ENCODE measurements at places on chromosomes 2 and 18.

DNA sequence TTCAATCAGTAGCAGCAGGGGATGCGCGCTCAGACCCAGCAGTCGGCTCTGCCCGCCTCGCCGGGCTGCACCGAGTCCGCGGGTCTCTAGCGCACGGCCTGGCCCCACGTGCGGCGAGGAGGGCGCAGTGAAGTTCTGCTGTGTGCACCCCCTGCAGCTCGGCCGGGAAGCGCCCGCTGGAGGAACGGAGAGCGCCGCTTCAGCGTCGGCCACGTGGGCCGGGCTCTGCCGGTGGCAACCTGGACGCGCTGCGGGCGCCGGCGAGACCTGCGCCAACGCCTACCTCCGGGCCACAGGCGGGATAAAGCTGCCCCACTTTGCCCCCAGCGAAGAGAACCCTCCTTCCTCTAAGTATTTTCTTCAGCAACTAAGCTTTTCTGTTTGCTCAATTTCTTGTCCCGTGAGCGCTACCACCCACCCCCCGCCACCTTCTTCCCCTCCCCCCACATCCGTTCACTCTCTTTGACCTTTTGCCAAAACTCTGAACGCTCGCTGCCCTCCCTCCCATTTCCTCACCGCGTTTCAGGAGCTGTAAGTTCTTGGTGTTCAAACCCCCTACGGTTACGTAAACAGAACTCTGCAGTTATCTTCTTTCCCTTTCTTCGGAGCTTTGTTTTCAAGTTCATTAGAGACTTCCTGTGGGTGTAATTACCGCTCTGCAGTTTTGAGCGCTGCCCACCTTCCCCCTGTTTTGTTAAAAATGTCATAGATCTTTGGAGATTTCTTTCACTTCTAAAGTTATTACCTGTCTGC is 42.6 kb upstream of the EDAR start:
- DNase-seq: peak; percentile 52

DNA sequence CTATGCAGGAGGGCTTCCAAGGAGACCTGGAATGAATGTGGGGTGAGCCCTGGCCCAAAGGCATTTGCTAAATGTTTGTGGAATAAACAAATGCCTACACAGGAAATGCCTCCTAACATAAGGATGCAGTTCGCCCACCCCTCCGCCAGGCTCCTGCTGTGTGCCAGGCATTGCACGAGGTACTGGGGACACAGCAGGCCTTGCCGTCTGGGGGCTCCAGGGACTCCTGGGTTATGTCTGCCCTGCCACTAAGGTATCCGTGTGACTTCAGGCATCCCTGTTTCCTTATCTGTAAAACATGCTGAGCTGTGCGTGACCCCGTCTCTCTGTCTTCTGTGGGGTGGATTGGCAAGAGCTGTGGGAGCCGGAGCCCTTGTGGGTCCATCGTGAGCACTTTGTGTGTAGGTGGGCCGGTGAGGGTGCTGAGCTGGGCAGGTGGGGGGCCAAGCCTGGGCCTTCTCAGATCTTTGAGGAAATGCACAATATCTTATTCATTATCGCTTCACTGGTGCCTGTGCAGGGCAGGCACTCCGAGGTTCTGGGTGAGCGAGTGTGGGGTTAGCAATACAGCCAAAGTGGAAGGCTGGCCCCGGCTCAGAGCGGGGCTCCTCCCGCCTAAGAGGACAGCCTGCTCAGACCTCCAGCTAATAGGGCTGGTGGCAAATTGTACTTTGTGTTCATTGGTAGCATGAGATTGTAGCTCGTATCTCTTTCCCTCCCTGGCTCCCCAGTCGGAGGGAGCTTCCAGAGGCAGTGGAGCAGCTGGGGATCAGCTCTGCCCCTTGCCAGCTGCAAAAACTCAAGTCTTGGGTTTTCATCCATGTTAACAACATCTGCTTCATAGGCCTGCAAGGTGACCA is 126.8 kb downstream of the GLI2 start:
- DNase-seq: no peak

DNA sequence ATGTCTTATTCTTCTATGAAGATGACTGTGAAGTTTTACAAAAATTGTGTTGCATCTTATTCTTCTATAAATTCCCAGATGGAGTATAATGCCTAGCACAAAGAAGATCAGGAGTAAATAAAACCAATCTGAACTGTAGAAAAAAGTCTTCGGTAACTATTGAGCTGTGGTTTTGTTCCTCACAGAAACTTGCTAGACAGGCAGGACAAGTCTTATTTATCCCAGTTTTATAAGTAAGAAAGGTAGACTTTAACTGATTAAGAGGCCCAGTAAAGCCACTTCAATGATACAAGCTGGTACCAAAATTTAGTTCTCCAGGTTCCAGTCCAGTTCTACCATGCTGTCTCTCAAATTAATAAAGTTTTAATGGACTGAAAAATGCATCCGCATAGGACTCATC is 526.7 kb upstream of the SETBP1 start:
- DNase-seq: no peak

DNA sequence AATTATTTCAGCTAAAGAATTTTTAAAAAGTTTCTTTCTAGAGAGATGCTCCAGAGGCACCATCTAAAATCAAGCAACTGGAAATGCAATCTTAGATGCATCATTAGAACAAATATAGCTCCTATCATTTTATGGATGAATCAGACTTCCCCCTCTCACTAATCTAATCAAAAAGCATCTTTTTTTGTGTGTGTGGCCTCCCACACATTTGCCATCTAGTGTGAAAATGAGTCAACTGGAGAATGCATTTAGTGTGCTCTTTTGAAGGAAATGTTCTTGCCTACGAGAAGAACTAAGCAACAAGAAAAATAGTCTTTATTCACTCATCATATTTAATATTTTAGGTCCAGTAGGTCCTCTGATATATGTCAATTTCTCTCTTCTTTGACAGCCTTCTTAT is 39.5 kb upstream of the FIGN start:
- no peak for DNase-seq

All from T-helper 9 cell (primary cell).